Fibroblast of the conjunctiva (primary cell): ENCODE measurements at places on chromosomes 7 and 10.

DNA sequence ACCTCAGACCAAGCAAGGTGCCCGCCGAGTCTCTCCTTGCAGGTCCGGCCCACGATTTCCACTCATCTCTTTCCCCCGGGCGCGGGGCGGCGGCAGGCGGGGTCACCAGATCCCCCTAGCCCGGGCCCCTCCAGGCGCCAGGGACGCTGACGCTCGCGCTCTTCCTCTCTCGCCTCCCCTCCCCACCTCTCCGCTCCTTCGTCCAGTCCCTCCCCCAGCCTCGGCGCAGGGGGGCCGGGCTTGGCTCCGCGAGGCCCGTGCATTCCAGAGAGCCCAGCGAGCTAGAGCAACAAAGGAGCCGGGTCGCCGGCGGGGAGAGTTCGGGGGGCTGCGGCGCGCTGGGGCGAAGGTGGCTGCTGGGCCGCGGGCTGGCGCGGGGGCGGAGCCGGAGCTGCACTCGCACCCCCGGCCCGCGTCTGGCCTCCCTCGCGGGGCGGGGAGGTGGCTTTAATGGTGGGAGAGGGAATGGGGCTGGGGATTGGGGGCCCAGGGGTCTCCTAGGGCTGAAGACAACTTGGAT lies at the start of gene SMO:
Gene SMO (plus strand): TSS at position 262 of the 520 bp plus-strand sequence. CDS start 519 bp downstream, outside the sequence.
- no peak for DNase-seq

DNA sequence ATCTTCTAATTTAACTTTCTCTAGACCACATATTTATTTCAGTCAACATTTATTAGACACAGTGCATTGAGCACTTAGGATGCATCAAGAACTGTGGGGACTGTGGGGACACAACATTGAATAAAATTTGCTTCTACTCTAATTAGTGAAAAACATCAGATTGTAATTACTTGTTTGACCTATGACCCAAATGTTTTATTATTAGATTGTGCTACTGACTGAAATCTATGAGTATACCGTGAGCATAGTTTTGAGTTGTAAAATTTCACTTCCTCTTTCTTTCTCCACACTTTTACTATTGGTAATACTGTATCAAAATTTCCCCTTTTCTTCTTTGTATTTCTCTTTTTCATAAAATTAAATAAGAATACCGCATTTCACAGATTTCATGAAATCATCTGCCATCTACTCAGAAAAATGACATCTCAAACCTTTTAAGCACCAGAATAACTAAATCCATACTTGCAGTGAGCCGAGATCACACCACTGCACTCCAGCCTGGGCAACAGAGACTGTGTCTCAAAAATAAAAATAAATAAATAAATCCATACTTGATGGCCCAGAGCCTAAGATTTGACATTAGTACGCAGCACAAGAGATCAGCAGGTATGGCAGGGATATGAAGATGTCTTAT lies 25.4 kb upstream of the INPP5F start:
- DNase-seq = no peak

GRCh38 chr7:95989301-95989700 lies 216.9 kb downstream of the DYNC1I1 start:
- DNase-seq = no peak

DNA sequence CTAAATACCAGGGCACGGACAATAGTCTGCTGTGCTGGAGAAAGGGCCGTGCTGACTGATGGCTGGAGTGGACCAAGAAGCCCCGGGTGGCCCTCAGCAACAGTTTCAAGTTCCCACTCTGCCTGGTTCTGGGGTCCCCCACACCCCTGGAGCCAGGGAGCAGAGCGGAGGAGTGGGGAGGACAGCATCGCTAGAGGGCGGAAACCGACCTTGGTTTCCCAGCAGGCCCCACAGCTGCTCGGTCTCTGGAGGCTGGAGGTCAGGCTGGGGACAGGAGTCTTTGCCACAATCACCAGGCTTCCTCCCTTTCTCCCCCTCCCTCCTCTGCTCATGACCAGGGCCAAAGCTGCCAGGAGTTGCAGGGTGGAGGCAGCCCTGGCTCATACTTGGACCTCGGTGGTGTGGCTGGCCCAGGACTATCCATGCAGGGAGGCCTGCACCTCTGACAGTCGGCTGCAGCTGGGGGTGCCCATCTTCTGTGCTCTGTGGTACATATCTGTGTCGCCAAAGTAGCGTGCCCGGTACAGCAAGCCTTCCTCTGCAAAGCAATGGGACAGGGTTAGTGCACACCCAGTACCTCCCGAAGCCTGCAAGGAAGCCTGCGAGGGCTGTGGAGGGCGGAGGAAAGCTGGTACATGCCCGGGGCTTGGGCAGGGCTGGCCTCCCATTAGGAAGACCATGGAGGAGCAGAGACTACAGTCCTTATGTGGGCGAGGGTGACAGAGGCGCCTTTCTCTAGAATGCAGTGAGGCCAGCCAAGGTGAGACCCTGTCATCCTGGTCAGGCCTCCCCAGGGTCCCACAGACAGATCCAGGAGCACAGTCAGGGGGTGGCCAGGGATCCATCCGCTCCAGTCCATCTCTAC lies 19.1 kb downstream of the DNAJB12 start:
- peak; percentile 47 for DNase-seq

DNA sequence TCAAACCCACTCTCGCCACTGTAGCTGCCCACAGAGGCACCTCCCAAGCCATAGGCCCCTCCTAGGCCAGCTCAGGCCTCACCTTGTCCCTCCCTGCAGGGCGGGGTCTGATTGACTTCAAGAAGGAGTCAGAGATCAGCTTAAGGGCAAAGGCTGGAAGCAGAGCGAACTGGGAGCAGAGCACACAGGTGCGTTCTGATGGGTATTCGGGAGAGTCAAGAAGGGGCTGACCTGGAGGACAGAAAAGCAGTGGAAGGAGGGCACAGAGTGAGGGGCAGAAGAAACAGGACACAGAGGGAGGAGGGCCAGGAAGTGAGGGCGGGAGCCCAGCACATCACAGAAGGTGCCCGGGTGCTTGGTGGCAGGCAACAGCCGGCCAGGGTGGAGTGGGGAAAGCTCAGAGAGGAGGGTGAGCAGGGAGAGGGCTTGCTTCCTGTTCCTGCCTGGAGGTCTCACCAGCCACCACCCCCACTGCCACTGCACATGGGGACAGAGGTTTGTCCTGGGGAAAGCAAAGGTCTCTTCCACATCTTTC lies at the start of gene AOC1:
Gene AOC1 (plus strand): TSS at position 147 of the 535 bp plus-strand sequence. CDS start 3,954 bp downstream, outside the sequence.
- DNase-seq = no peak

DNA sequence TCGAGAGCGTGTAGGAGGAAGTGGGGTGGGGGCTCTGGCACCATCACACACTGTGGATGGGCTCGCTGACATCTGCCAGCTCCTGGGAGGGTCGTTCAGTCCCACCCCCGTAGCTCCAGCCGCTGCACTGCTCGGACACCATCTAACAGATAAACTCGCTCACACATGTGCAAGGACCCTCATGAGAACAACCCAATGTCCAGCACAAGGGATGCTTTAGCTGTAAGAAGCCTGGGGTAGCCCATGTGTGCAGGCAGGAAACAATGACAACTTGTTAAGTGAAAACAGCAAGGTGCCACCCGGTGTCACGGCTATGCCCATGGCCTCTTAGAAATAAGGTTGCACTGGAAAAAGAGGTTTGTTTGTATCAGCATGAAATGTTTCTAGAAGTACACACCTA lies 14.1 kb downstream of the OGDHL start:
- no peak for DNase-seq

GRCh38 chr10:76192694-76193320 lies 761.4 kb downstream of the LRMDA start:
- no peak for DNase-seq

- no peak for DNase-seq
Measured at GRCh38 chr7:157494506-157495176, 157.8 kb downstream of the DNAJB6 start.
